ENCODE measurements at places on chromosomes 16 and 17.

- DNase-seq: no peak
Observed at GRCh38 chr17:81734405-81735263, 22.6 kb downstream of the SLC25A10 start.

- DNase-seq: no peak
Observed at GRCh38 chr17:19278729-19279128, 41.6 kb downstream of the EPN2 start.

DNA sequence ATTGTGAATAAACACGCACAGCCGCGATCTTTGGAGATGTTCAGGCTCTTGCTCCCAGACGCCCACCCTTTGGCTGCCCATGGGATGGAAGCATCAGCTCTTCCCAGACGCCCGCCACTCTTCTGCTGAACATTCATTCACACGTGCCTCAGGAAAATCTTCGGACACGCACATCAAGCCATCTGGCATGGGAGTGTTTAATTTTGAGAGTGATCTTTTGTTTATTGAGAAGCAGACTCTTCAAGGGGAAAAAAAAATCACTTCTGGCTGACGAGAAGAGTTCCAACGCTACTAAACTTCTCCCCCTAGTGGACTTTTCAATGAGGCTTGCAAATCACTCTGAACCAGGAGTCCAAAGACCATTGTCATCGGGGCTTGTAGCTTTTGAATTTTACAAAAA lies 62.0 kb upstream of the NUDT7 start:
- peak; percentile 60 for DNase-seq

- no peak for DNase-seq
Observed at GRCh38 chr17:68089881-68090280, 54.3 kb downstream of the KPNA2 start.

GRCh38 chr16:11319529-11320146 lies 25.6 kb upstream of the RMI2 start:
- DNase-seq: no peak

DNA sequence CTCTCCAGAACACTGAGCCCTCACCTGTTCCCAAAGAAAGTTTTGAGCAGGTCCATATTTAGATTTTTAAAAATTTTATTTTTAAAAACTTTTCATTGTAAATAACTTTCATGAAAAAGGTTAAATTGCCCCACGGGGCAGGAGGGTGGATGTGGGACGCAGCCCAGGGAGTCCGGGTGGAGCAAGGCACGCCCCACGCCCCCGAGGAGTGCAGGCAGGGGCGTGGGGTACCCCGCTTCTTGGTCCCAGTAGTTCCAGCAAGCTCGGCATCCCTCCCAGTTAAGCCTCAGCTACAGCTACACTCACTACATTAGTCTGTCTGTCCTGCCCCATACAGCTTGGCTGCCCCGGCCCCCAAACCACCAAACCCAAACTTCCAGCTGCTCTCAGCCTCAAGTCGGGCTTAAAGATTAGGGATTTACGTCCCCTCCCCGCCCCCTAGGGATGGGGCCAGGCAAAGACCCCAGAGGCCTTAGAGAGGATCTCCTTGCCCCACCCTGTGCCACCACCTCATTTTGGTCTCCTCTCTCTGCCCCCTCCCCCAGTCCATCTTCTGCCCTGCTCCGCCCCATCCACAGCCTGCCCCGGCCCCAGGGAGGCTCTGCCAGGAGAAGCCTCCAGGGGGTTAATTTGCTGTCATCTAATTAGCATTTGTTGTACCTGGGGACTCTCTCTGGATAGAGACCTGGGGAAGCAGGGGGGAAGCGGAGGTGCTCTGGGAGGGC lies 4.6 kb downstream of the FOXJ1 start:
- DNase-seq: no peak

GRCh38 chr17:65799454-65799853 lies 238.0 kb upstream of the AXIN2 start:
- DNase-seq: no peak

GRCh38 chr16:4700380-4700996 lies 7.1 kb downstream of the NUDT16L1 start:
- DNase-seq: no peak

- DNase-seq: no peak
Observed at GRCh38 chr17:44604768-44605485, 47.6 kb downstream of the FZD2 start.
